ENCODE measurements at places on chromosomes 12 and 14.

DNA sequence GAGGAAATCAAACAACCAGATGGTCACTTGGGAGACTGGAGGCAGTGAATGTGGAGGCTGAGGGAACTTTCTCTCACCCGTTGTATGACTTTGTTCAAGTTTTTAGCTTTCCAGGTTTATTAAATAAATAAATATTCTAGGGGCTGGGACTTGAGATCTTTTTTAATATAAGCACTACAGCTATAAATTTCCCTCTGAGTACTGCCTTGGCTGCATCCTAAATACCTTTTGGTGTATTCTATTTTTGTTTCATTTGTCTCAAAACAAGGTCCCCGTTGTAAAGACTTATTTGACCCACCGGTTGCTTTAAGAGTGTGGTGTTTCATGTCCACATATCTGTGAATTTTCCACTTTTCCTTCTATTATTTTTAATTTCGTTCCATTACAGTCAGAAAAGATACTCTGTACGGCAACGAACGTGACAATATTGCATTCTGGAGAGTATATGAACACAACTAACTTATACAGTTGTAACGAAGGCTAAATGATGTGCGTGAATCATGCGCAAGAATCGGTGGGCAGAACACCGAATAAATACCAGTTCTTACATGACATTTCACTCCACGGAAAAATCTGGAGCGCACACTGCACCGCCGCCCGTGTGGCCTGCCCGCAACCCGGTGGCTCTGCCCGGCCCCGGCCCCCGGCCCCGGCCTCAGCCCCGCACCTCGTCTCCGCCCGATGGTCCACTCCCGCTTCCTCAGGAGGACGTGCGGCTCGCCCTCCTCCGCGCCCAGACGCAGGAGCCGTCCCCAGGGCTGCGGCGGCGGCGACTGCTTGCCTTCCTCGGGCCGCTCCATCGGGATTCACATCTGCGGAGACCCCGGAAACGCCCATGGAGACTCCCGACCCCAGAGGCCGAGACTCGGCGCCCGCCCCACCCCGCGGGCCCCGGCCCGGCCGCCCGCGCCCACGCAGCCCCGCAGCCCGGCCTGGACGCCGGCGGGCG, 602 bp downstream of the CHFR start:
- DNase-seq, result no peak

GRCh38 chr14:59464486-59465315, 479 bp downstream of the GPR135 start:
- peak; percentile 21 for DNase-seq

- peak; percentile 18 for DNase-seq
These were observed 59.7 kb upstream of the NAP1L1 start for GRCh38 chr12:76144245-76144549.

DNA sequence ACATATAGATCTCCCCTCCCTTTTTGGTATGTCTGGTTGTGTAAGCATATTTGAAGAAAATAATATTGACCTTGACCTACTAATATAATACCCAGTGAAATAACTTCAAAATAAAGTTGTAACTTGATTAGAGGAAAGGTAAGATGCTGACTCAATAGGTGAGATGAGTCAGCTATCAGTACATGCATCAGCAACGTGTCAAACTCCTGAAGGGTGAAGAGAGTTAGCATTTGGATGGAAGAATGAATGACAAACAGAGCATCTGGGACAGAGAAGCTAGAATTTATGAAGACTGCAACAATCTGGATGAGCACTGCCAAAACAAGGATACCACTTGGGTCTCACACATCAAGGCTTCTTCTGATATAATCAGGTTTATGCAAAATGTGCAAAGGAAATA, 74.9 kb downstream of the PPP2R5E start:
- DNase-seq, result no peak

- peak; percentile 17 for DNase-seq
These were observed 1.4 kb upstream of the KCNK13 start for GRCh38 chr14:90060312-90060964.

- no peak for DNase-seq
These were observed 109.6 kb upstream of the SLC38A4 start for GRCh38 chr12:46935271-46935847.

Data from activated T-cell treated with anti-CD3 and anti-CD28 coated beads for 24 hours (primary cell).